Stimulated activated CD4-positive, alpha-beta T cell treated with anti-CD3 and anti-CD28 coated beads, Interleukin-4, amount 100 ng/mL, for 24 hours (primary cell): ENCODE measurements at places on chromosomes 6 and 20.
A peak's percentile ranks its signal among the peaks of the same experiment; 100 is the strongest.

DNA sequence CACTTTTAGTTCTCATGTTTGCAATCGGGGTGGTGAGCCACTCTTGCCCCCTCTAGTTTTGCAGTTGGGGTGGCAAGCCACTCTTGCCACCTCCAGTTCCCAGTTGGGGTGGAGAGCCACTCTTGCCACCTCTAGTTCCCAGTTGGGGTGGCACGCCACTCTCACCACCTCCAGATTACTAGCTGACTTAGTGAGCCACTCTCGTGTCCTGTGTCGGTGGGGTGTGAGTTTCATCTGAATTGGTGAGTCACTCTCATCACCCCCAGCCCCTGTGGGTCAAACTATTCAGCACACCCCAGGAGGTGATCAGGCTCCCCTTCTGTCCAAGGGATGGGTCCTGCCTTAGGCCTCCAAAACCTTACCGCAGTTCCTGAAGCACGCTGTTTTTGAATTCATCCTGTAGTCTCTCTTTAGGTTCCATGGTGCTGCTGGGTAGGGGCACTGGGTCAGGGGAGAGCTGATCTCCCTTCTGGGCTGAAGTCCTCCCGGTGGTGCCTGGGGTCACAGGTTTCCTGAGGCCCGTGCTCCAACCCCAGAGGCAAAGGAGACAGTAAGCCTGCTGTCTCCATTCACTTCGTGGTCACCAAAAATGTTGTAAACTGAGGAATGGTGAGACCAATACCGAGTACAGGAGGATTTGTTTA, 224.2 kb upstream of the SYNCRIP start:
- DNase-seq: no peak

- DNase-seq: no peak
These were observed 142.0 kb upstream of the ZNF217 start for GRCh38 chr20:53735536-53736050.

DNA sequence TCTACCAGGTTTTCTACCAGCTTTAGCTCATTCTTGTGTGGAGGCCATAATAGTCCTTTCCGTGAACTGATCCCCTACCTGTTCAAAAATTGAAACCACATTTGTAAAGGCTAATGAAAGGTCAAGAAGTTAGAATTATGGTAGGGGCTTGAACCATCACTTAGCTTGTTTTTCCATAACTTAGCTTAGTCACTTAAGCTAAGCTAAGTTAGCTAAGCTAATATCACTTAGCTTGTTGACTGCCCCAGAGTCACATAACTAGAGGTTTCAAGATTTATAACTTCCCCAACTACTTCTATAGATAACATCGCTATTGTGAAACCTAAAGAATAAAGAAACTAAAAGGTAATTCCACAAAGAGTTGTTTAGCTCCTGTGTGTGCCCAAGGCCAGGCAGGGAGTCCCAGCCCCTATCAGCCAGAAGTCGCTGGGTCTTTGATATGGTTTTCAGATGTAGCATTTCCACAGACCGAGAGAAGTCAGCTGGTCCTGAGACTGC, 131.8 kb downstream of the VEGFA start:
- DNase-seq: no peak

DNA sequence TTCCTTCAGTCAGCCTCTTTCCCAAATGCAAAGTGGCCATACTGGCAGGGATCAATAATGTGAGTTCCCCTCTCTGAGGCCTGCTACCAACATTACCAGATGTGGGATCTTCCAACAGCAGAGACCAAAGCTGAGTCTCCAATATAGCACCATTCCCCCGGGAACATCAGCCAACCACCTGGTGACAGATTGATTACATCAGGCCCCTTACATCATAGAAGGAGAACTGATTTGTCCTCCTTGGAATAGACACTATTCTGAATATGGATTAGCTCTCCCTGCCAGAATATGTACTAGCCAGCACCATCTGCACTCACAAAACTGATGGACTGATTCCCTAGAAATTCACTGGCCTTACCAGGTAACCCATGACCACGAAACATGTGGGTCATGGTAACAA, 61.9 kb upstream of the CARMIL1 start:
- DNase-seq: no peak

GRCh38 chr6:3432416-3432815, 24.4 kb downstream of the SLC22A23 start:
- DNase-seq: no peak

- DNase-seq: no peak
These were observed 360.2 kb downstream of the PREX1 start for GRCh38 chr20:48467622-48468021.

DNA sequence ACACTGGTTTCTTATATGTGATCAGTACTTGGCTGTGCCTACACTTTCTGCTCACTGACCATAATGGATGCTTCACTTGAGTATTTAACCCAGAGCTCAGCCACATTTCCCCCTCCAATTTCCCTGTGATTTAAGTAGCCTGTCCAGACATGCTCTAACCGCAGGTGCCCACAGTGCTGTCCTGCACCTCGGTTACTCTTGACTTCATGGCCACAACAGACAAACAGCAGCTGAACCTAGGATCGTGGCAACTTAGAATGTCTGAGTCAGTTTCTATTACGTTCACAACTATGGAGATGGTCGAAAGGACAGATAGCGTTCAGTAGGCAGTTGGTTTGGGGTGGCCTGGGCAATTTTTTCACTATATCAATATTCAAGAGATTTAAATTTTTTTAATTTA, 306.9 kb upstream of the SGK1 start:
- no peak for DNase-seq

GRCh38 chr6:37141281-37142049, 28.5 kb upstream of the PIM1 start:
- DNase-seq: peak; percentile 4

DNA sequence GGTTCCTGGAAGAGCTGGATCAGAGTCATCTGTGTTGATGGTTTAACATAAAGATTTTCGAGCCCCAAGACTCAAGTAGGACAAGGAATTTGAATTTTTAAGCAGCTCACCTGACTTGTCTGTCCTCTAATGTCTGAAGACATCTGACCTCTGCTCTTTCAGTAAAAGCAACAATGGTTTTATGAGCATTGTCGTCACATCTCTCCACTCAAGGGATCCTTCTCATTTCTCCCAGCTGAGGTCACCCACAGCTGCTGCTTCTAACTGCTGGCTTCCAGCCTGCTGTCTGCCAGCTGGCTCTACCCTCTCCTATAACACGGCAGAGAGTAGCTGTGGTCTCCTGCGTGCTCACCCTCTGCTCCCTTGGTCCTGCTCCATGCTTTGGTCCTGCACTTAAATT, 24.7 kb upstream of the HDAC2 start:
- DNase-seq: no peak
